Mucosa of gallbladder (tissue), 1 donor: ENCODE measurements at places on chromosomes 1 and 21. TPM values are rescaled to one million over a fixed set of nuclear protein-coding genes. Genes with fewer than 3 reads are reported as not detected.

Gene KCNC4
- 25.5 TPM for total RNA-seq

Gene TMEM222
- total RNA-seq, result 34.3 TPM

Gene LINGO4
- 0.09 TPM for total RNA-seq

Gene F13B
- 2.3 TPM for total RNA-seq

Gene GPR25
- total RNA-seq, result 0.66 TPM

Gene REG4
- total RNA-seq, result 0.49 TPM

Gene B3GALT6
- 16.1 TPM for total RNA-seq

Gene KRTAP12-2
- total RNA-seq, result not detected

Gene BCAN
- total RNA-seq, result 0.52 TPM

Gene FHAD1
- 1.7 TPM for total RNA-seq

Gene MNDA
- total RNA-seq, result 3.8 TPM

Gene TTC24
- 0.60 TPM for total RNA-seq

Gene ITLN2
- total RNA-seq, result not detected

Gene MPZ
- 9.0 TPM for total RNA-seq

Gene SPTA1
- 0.23 TPM for total RNA-seq

Gene KPRP
- total RNA-seq, result not detected

Gene KCND3
- 8.7 TPM for total RNA-seq

Gene USH2A
- total RNA-seq, result 0.03 TPM
